ENCODE measurements at places on chromosomes 1 and 21.

- no peak for DNase-seq
These were observed 35.3 kb downstream of the FCRL5 start for GRCh38 chr1:157517016-157517415.

- no peak for DNase-seq
These were observed 4.7 kb downstream of the C1orf174 start for GRCh38 chr1:3895279-3895950.

GRCh38 chr1:154478013-154478412 lies 24.0 kb upstream of the TDRD10 start:
- no peak for DNase-seq

- no peak for DNase-seq
These were observed 93.6 kb downstream of the OLFML2B start for GRCh38 chr1:161930064-161930463.

- no peak for DNase-seq
These were observed 9.9 kb upstream of the HSPG2 start for GRCh38 chr1:21946836-21947587.

- DNase-seq, result no peak
These were observed 36.6 kb downstream of the UBASH3A start for GRCh38 chr21:42440187-42440792.

DNA sequence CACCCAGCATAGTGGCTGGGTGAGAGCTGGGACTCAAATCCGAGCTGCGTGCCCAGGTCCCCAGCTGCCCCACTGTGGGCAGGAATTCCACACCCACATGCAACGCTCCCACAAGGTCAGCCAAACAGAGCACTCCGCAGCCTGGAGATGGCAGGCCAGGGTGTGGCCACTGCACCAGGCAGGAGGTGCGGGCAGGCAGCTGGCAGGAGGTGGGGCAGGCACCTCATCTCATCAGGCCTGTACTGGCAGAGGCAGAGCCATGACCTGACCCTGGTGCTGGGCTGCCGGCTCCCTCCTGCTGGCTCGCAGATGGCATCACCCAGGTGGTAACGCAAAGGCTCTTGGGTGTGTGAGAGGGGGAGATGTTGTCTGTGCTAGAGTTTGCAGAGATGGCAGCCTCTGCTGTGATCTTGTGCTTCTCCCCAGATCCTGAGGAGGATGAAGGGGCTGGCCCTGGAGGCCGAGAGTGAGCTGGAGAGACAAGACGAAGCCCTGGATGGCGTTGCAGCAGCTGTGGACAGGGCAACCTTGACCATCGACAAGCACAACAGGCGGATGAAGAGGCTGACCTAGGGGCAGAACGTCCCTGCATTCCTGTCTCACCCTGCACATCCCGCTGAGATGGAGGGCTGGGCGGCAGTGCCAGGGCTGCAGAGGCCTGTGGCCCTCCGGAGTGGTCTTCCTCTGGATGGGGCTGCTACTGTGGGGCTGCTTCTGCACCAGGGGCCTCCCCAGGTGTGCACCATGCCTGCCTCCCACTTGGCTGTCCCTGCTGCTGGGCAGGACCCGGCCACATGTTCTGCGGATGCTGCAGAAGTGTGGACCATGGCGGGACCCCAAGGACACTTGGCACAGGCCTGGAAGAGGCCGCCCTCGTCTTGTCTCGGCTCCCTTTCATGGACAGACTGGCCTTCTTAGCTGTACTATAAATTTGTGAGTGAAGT lies 35.1 kb upstream of the PRSS38 start:
- DNase-seq, result no peak

DNA sequence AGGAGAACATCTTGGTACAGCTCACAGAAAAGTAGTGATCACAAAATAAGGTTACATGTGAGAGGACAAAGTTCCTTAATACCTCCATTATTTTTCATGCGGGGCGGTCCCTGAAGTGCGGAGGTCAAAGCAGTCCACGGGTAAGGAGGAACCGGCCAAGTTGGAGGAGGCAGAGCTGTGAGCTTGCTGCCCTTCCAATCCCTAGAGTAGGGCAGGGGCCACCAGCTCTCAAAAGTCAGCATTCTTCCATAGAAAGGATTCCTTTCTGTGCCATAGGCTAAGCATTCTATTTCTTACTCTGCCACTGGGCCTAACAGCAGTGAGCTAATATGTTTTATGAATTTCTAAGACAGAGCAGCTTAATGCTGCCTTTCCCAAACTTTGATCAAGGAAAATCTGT lies 50.9 kb upstream of the USP1 start:
- DNase-seq, result no peak

DNA sequence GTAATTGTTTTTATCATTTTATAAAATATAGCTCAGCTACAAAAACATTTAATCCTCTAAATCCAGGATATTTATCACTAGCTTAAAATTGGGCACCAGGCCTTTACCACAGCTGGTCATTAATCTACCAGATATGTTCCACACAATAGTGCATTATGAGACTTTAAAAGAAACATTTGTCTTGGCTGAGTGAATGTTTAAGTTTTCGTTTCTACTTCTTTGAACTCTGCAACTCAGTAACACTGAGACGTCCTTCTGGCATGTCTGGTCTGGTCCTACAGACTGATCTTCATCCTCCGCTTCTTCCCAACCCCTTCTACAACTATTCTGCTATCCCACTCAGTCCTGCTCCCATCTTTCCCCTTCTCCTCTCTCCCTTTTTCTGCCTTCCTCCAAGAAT lies 296.2 kb downstream of the NEGR1 start:
- DNase-seq, result no peak

GRCh38 chr1:184255560-184255959 lies 131.3 kb upstream of the C1orf21 start:
- no peak for DNase-seq

DNA sequence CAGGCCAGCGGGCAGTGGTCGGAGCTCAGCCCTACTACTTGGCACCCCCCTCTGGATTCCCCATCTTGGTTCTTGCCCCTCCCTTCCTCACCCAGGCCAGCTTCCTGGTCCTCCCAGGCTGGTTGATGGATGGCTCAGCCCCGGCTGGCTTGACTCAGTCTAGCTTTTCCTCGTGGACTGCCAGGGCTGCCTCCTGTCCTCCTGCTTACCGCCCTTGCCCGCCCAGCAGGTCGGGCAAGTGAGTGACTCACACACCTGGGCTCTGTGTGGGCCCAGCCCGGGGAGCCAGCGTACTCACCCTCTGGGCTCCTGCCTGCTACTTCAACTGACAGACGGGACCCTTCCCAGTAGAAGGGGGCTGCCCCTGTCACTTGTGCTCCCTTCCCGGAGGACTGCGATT lies 19.5 kb upstream of the ARHGEF10L start:
- no peak for DNase-seq

GRCh38 chr1:179175011-179175841 lies 54.3 kb downstream of the ABL2 start:
- DNase-seq, result no peak

DNA sequence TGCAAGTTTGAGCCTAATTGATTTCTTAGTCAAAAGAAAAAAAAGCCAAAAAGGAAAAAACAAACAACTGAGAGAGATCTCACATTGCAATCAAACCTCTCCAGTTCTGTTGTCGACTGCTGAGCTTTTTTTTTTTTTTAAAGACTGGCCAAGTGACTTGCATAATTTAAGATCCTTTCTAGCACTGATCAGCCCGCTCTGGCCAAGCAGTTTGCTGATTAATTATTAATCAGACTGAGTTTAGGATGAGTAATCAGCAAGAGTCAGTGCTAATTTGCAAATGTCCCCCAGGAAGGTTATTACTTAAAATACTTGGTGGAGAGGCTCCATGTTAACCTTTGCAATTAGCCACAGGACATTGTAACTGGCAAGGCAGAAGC lies 39.3 kb downstream of the HMGB4 start:
- no peak for DNase-seq

DNA sequence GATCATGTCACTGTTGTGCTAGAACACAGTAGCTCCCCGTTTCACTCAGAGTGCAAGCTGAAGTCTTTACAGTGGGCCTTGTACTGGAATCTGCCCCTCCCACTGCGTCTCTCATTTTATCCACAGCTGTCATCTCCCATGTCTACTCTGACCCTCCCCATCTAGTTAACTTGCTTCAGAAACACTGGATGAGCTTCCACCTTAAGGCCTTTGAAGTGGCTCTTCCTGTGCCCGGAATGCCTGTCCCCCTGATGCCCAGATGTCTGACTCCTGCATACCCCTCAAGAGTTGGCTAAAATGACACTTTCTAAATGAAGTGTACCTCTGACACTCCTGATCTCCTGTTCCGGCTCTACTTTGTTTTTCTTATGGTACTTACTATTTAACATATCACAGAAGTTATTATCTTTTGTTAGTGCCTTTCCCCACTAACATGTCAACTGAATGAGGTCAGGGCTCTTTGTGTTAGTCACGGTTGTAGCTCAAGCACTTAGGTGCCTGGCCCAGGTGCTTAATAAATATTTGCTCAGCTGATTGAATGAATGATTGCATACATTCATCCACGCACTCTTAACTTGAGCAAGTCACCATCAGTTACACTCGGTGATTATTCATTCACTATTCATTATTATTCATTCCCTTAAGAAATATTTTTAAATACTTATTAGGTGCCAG lies 13.3 kb downstream of the ARV1 start:
- no peak for DNase-seq

DNA sequence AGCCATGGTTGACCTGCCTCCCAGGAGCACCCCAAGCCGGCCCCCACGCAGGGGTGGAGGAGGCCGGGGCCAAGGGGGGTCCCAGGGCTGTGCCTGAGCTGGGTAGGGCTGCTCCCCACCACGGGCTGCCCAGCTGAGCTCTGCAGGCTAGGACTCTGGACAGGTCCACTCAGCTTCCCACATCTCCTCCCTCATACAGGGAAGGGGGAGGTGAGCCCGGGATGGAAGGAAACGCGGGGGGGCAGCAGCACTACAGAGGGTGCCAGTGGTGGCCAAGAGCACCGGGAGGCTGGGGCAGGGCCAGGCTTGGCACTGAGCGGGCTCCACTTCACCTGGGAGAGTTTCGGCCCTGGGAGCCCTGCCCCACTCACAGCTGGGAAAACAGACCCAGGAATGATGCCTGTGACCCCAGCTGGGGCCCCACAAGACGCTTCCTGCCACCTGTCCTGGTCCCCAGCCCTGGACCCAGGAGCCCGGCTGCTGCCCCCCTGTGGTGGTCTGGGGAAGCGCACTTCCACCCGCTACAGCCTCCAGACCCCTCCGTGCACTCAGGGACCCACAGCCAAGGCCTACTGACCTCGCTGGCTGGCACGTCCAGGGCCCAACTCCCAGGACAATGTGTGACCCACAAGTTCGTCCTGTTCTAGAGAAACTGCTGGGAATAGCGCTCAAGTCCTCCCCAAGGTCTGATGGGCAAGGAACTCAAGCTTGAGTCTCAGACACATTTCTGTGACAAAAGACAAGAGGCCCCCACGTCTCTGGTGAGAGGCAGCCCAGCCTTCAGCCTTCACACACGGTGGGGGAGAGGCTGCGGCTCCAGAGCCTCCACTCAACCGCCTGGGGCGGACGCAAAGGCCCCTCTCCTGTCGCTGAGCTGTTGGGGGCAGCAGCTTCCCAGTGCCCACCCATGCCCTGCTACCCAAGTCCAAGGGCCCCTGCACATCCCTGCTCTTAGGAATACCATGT lies 3.0 kb downstream of the AURKAIP1 start:
- peak; percentile 75 for DNase-seq

DNA sequence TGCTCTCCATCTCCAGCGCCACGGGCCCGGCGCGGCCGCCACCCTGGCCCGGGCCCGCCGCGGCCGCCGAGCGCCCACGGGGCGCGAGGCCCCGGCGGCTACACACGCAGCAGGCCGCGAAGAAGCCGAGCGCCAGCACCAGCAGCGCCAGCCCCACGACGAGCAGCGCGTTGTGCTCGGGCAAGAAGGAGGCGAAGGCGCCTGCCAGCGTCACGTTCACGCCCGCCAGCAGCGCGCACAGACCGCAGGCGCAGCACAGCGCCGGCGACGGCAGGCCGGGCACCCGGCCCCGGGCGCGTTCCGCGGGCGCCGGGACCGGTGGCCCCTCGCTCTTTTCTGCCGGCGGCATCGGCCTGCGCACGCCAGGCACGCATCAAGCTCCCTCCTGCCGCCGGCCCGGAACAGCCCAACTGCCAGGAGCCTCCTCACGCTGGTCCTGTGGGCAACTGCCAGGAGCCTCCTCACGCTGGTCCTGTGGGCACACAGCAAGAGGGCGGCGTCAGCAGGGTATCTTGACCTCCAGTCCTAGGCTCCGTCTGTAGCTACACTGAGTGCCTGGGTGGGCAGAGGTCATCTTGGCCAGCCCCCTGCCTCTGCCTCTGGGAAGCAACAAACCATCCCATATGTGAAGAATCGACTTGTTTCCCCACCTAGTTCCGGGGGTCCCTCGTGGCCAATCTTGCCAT lies 18.1 kb downstream of the KNCN start:
- no peak for DNase-seq

DNA sequence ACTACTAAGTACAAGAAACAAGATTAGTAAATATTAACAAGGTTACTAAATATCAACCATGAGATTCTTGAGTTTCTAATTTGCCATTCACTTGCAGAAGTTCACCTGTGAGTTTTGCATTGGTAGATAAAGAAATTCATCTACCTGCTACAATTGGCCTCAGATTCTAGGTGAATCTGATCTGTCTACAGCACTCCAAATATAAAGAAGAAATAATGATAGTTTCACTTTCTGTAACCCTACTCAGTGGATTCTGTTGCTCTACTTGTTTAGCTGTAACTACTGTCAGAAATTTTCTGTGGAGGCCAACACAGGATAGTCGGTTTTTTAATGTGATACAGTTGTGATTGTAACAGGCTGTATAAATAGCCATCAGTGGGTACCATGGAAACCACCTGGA lies 118.6 kb downstream of the NR5A2 start:
- DNase-seq, result no peak

GRCh38 chr1:236209713-236210112 lies 67.4 kb downstream of the GPR137B start:
- DNase-seq, result no peak

DNA sequence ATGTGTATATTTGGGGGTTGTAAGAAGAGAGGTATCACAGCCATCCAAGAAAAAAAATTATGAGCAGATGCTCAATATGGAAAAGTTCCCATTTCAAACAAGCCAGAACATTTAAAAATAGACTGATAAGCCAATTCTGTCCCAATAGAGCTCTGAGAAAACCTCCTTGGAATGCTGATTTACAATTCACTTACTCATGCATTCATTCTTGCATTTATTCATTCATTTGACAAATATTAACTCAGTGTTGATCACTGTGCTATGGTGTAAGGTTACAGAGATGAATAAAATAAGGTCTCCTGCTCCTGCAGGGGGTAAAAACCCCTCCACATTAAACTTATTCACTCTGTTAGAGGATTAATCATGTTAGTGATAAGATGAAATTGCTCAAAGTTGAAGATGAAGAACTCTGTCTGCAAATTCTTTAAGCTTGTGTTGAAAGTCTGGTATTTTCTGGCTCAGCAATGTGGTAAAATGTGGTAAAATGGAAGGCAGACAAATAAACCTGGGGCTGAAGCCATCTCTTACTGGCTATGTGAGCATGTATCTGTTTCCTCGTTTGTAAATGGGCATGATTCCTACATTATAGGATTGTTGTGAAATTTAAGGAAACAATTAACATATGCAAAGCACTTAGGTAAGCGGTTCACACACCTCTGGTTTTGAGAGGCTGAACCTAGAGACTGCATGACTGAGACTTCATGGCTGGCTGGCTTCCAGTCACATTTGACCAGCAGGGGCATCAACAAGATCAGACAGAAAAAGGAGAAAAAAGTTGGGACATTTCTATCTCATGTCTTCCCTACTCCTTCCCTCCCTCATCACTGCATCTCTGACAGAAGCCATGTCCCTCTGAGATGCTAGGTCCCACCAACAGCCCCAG lies 45.0 kb upstream of the DAB1 start:
- no peak for DNase-seq
